PC-3 (cell line): ENCODE measurements at places on chromosomes 2 and 18. TPM values are rescaled to one million over a fixed set of nuclear protein-coding genes. Genes with fewer than 3 reads are reported as not detected.

DNA sequence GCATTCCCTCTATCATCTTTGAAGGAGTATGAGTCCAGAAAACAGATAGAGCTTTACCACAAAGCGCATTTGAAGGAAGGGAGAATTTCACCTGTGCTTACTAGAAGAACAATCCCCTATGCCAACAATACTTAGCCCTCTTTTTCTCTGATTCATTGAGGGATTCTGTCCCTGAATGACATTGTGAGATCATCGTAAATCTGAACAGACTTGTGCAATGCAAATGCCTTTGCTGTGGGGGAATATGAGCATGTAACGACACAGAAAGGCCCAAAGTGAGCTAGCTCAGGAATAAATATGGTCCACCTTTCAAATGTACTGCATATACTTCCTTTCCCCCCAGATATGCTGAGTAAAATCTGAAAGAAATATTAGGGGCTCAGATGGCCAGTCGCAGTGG lies 67.6 kb downstream of the SCN1A start:
- DNase-seq: no peak

DNA sequence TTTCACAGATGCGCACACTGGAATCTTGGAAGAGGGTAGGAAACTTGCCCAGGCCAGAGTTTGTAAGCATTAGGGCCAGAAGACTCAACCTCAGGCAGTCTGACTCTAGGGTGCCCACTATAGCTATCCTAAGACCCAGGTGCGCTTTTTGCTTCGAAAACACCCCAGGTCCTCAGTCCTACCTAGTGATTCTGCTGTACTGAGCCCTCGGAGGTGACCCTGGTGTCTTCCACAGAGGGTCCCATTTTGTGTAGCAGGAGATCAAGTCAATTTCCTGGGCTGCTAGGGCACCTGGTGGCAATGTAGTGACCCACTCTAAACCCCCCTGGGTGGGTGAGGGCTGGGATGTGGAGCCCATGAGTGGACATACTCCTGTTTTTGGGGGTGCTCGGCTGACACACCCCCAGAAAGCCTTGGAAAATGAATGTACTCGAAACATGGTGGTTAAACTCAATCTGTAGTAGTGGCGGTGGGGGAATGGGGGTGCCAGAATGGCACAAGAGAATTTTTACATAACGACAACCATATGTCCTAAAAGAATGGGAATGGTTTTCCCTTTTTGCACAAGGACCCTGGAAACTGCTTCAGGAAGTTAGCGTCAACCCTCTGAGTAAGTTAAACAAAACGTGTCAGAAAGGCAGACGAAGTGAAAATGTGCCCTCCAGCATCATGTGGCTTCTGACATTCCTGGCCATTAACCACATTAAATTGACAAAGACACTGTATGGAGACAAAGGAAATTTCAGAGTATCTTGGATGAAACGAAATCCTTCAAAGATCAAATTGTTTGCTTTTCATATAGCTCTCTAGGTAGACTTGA lies 218.0 kb upstream of the COPS8 start:
- DNase-seq: peak; percentile 76

DNA sequence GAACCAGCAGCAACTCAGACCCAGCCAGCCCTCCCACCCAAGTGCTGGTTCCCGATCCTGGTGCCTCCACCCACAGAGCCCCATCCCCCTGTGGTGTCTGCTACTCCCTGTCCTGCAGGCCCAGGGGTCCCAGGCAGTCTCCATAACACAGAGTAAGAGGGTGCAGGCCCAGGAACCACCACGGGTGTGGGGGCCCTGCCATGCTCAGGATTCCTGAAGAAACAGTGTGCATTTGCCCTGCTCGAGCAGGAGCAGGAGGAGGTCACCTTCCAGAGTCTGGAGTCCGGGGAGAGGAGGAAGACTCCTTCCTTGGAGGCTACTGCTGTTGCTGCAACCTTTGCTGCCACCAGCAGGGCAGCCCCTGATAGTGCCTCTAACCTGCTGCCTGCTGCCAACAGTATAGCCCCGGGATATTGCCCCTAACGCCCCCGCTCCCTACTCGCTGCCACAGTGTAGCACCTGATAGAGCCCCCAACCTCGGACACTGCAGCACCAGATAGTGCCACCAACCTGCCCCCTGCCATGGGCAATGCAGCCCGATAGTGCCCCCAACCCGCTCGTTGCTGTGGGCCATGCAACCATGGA lies 46.8 kb upstream of the ANKRD62 start:
- no peak for DNase-seq

The CDCA7 gene
- 29.3 and 36.4 TPM in 2 replicates for total RNA-seq

The USP37 gene
- total RNA-seq: 10.7 and 11.6 TPM in 2 replicates

DNA sequence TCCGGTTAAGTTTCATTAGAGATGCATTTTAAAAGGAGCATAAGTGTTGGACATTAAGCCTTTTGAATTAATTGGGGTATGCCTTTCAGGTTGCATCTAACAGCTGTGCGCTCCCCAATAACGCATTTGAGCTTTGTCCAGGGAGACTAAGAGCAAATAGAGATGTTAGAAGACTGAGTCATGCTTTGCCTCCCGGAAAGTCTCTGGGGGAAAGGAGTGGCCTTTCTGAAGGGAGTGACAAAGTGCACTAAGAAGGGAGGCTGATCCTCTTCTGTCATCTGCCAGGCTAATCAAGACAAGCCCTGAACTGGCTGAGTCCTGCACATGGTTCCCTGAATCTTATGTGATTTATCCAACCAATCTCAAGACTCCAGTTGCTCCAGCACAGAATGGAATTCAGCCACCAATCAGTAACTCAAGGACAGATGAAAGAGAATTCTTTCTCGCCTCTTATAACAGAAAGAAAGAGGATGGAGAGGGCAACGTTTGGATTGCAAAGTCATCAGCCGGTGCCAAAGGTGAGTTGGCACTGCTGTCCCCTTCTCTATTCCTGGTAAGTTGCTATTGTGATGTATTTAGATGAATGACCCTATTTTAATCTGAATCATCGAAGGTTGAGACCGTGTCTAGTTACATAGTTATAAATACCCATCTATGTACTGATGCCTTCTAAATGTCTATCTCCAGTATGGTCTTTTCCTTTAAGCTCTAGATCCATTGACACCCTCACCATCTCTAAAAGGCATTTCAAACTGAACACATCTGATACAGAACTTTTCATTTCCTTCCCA lies 12.1 kb downstream of the TTL start:
- DNase-seq: peak; percentile 86
